ENCODE measurements at places on chromosomes 1 and 21.

DNA sequence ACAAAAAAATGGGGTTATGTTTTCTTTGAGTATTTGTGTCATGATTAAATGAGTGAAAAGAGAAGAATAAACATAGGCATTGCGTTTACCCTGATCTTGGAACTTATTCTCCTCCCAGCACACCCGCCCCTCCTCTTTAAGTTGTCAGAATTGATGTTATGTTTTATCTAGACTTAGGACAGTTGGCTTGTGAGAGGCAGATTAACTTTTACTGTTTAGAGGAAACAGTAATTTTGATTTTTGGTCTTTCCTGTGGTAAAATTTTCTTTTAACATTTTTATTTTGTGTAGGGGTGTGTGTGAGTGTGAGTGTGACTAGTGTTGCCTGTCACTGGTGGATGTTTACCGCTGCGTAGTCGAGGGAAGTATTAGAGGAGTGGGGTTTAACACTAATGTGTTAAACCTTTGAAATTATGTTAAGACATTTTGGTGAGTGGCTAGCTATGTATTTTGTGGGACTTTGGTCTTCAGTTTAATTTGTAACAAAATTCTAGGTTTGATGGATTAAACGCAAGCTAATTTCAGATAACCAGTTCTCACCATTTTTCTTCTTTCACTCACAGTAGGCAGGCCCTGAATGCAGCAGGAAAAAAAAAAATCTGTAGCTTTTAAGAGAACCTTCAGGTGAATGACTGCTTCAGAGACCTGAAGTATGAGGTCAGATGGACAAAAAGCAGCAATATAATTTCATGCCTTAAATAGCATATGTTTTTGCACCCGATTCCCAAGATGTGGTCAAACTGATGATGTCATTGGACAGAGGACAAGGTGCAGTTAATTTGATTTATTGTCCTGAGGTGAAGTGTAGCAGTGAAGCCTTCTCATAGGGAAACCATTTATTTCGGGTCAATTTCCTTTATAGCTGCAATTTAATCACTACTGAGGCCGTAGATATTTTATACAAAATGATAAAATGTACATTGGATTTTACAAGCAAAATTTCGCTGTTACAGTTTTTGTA, 2.7 kb downstream of the POU2F1 start:
- DNase-seq: no peak

DNA sequence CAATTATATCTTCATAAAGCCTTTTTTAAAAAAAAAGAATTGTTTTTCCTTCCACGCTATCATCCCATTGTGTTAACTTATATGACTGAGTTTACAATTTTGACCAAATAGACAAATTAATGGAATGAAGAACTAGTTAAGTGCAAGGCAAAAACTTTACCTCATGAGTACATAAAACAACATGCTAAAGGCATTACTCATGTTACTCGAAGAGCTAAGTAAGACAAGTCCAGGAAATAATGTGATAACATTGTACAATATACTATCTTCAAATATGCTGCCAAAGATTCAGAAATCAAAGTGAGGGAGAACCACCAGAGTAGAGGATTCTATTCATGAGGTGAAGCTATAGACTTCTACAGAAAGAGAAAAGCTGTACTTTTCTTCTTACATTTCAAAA, 24.2 kb upstream of the DYNLT5 start:
- no peak for DNase-seq

DNA sequence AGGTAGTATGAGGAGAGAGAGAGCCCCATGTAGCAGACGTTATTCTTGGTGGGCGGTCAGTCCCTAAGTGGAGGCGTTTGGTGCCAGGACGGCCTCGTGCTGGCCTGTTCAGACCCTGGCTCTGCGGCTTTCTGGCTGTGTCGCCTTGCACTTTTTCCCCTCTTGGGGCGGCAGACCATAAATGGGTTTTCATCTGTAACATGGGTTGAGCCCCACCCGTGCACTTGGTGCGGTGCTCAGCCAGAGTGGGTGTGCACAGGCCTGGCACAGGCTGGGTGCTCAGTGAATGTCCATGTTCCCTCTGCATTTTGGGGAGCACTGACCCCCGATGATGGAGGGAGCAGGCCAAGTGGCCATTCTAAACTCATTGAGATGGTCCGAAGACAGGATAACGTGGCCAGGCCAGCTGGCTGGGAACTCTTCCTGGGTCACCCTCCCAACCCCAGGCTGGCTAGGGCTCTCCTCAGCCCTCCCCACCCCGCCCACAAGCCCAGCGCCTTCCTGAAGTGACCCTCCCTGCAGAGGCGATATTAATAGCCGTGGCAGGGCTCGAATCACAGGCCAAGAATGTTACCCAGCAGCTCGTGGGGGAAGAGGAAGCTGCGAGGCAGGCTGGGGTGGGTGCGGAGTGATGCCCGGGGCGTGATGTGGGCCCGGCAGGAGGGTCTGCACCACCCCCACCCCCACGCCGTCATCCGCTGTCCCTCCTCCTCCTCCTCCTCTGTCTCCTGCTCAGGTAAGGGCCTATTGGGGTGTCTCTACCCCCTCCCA, 78.5 kb downstream of the ARHGEF10L start:
- DNase-seq: peak; percentile 76

DNA sequence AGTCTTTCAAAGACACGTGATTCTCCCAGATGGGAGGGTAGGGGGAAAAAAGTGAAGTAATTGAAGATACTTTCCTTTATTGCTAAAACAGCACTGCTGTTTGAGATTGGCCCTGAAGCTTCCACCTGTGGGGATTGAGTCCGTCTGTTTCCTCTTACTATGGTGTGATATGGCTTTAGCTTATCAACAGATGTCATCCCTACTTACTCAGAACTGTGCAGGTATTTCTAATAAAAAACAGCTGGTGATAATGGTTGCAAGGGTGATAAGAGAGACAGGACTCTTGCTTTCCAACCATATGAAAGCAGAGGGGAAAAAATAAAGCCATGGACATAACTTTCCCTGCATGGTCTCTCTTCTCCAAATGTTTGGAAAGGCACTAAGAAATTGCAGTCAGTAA, 41.7 kb upstream of the C8B start:
- DNase-seq: no peak

DNA sequence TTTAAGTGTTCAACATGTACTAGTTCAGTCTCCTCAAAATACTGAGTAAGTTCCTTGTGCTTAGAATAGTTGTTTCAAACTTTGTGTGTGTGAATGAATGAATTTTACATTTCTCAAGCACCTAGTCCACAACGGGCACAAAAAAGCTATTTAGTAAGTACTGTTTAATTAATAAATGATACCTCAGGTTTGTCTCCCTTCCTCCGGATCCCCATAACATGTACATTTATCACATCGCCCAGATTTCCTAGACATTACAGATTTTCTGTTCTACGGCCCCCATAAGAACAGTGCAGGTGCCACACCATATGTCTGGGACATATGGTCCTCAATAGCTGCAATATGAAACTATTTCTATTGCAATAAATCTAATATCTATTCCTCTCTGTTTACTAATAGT, 1.3 kb upstream of the TTF2 start:
- DNase-seq: no peak

DNA sequence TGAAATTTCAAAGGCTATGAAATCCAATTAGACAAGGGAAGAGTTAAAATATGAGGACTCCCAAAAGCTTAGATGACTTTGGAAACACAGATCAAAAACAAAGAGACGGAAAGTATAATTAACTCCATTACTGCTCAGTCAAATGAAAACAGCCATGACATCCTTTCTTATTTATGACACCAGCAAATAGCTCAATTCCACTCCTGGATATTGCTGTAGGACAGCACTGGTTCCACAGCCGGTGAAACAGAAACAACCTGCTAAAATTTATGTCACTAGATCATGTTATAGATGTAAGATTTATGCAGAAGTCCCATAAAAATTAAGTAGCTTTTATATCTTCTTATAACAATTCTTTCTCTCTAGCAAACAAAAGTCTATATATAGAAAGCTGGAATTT, 65.6 kb upstream of the RRP15 start:
- no peak for DNase-seq

- DNase-seq: no peak
Observed at GRCh38 chr1:241606544-241606943, 33.6 kb downstream of the CHML start.

GRCh38 chr1:71792264-71792663, 490.1 kb downstream of the NEGR1 start:
- no peak for DNase-seq

GRCh38 chr1:203338335-203339036, 12.4 kb downstream of the FMOD start:
- DNase-seq: peak; percentile 82

GRCh38 chr1:162901243-162901642, 40.3 kb upstream of the CCDC190 start:
- no peak for DNase-seq

- no peak for DNase-seq
Observed at GRCh38 chr1:66147226-66147835, 354.6 kb downstream of the PDE4B start.

DNA sequence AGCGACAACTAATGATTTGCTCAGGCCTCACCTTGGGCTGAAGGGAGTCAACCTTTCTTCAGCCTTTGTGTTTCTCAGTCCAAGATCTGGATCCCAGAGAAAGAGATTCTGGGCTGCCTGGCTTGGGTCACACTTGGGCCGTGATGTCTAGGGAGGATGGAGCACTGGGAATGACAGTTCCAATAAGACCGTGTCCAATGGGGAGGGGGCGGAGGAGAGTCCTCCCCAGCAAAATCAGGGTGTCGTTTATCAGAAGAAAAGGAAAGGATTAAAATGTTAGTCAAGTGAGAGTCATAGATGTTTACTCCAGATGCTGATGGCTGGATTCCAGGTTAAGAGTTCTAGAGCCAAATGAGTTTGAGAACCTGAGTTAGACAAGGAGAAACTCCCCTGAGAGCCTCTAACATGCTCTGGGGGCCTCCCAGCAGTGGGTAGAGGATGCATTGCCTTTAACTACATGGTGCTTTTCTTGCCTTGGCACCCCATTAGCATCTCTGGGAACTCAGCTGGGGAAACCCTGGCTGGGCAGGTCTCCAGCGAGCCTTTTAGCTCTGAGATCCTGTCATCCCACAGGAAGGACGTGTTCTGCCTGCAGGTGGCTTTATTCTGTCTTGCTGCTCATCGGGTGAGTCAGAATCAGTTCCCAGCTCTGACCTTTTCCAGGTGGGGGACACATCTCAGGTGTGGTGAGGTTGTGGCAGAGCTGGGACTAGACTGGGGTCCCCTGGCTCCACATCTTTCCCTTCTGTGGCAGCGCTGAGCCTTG, 22.2 kb downstream of the NIPAL3 start:
- no peak for DNase-seq

DNA sequence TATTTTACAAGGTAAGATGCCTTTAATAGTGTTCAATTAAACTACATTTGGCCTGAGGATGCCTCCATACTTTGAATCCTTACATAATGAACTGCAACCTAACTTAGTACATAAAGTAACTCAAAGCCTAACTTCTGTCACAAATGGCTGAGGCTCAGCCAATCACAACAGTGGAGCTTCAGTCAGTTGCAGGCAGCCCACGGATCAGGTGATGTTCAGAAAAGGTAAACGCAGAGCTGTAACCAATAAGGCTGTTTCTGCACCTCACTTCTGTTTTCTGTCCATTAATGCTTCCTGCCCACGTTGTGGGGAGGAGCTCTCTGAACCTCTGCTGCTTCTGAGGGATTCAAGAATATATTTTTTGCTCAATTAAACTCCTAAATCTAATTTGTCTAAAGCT, 94.8 kb upstream of the KIAA0040 start:
- DNase-seq: peak; percentile 32

GRCh38 chr1:20558191-20558590, 5.8 kb downstream of the FAM43B start:
- DNase-seq: no peak

GRCh38 chr1:84298684-84299535, 2.6 kb upstream of the SAMD13 start:
- peak; percentile 59 for DNase-seq

DNA sequence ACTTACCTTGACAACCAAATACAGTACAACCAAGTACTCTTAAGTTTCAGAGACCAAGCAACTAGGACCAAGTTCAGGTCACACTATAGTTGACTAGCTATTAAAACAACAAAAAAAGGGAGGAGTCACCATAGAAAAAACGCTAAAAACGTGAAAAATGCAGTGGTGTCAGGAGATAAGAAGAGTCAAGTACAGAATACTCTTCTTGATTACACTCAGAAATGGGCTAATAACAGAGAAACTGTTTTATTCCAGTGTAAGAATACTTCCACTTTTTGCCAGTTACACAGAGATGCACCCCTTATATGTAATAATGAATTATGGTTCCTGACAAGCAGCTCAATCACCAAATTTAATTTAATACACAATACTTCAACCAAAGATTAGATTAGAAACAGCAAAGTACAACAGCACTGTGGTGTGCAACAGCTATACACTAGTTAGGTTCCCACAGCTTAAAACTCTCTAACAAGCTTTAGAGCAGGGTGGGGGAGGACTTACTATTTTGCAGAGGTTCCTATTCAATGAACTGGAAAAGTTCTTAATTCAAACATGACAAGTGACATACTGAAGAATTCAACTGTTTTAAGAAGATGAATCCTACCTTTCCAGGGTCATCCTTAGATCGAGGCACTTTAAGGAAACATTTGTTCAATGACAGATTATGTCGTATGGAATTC, 70.4 kb downstream of the FOXJ3 start:
- DNase-seq: no peak

GRCh38 chr1:246178717-246179311, 328.3 kb downstream of the SMYD3 start:
- DNase-seq: no peak
